ENCODE measurements at places on chromosomes 13 and 19. TPM values are rescaled to one million over a fixed set of nuclear protein-coding genes. Genes with fewer than 3 reads are reported as not detected.

DNA sequence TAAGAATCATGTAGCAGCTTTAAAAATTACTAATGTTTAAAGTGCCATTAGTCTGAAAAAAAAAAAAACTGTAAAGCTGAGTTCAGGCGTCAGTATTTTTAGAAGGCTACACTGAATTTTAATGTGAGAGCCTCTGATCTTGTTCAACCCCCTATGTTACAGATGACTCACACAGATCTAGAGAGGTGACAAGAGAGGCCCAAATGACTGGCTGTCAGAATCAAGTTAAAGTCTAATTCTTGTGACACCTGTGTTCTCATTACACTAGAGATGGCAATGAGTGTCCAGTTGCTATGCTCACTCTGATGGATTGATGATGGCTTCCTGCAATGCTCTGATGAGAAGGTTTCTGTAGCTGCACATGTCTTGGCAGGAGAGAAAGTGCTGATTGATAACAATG lies 203.5 kb upstream of the OBI1 start:
- H3K27me3 ChIP-seq, result no peaks in the 10 kb centered on the region
- H3K4me3 ChIP-seq, result no peak overlapping the region
- H3K4me1 ChIP-seq, result no peaks in the 10 kb centered on the region
- H3K27ac ChIP-seq, result no peak overlapping the region
- DNase-seq, result no peak

DNA sequence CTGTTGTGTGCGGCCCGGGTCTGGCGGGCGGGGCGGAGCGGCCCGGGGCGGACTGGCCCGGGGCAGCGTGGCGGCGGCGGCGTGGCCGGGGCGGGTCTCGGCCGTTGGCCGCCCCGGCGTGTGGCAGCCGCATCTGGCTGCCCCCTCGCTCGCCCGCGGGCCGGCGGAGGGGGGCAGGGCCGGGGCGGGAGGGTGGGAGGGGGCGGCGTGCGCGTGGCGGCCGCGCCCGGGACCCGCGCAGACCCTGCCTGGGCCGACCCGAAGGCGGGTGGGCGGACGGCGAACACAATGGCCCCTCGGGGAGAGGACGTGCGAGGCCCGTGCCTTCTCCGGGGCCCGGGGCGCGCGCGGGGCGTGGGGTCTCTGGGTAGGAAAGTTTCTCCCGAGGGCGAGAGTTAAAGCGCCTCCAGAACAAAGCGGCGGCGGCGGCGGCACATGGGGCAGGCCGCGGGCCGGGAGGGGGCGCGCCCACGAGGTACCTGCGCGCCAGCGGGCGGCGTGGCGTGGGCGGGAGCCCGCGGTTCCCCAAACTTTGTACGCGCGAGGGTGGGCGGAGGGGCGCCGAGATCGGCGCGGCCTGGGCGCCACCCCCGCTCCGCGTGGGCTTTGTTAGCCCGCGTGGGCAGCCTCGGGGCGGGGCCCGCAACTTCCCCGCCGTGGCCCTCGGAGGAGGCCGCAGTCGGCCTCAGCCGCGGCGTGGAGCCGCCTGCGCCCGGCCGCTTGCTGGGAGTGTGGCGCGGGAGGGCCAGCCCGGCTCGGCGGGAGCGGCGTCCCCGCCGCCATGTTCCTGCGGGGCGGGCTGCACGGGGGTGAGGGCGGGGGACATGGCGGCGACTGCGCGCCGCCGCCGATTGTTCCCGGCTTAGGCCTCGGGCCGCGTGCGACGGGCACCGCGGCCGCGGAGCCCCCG lies 764 bp downstream of the MIR17HG start:
- H3K4me3 ChIP-seq, result 0 out of 2 replicates have a peak overlapping the region, but pooled peaks have one; percentile 89
- H3K36me3 ChIP-seq, result peaks cover 19% of the 10 kb centered on the region
- peaks cover 31% of the 10 kb centered on the region for H3K4me1 ChIP-seq

GRCh38 chr13:82011355-82011754 lies 1670.4 kb upstream of the SPRY2 start:
- no peaks in the 10 kb centered on the region for H3K4me1 ChIP-seq
- no peak overlapping the region for H3K27ac ChIP-seq
- no peaks in the 10 kb centered on the region for H3K27me3 ChIP-seq
- DNase-seq, result no peak
- no peak overlapping the region for H3K4me3 ChIP-seq

DNA sequence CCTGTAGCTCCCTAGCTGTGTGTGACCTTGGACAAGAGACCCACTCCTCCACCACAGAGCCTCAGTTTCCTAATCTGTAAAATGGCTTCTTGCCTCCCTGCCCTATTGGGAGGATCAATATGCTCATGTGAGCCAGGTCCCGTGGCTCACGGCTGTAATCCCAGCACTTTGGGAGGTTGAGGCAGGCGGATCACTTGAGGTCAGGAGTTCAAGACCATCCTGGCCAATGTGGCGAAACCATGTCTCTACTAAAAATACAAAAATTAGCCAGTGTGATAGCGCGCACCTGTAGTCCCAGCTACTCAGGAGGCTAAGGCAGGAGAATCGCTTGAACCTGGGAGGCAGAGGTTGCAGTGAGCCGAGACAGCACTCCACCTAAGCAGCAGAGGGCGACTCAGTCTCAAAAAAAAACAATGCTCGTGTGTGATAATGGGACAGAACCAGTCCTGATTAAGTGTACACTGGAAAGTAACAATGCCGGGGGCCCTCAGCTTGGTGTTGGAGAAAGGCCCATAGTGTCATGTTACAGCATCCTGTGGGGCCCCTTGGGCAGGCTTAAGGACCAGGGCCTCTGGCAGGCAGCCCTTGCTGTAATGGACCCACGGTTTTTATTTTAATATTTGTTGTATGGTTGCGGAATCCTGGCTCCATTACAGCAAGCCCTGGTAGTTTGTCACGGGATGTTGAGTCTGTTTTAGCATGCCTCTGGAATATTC lies 6.8 kb downstream of the RPS11 start:
- H3K4me1 ChIP-seq, result peaks cover 8% of the 10 kb centered on the region
- no peak overlapping the region for H3K27ac ChIP-seq
- H3K27me3 ChIP-seq, result peaks cover 3% of the 10 kb centered on the region
- peak; percentile 55 for DNase-seq
- H3K4me3 ChIP-seq, result no peak overlapping the region

COMP gene
- total RNA-seq, result 6.9 TPM

DNA sequence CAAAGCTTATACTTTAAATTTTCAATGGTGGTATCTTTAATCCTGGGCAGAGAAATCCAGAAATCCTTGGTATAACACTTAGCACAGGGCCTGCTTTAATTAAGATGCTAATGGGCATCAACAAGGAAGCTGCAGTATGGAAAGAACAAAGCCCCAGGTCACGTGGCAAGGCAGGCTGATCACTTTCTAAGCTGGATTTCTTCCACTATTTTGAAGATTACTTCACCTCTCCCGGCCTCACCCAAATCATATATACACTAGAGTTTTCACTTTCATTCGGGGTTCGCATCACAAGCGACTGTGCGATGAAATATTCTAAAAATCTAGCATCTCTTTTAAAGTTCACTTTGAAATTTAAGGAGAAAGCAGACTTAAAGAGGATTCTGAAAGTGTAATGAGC lies 71.8 kb downstream of the STARD13 start:
- H3K27ac ChIP-seq, result peak overlapping the region; percentile 79
- DNase-seq, result no peak
- H3K4me1 ChIP-seq, result peaks cover 73% of the 10 kb centered on the region
- H3K27me3 ChIP-seq, result no peaks in the 10 kb centered on the region
- H3K4me3 ChIP-seq, result peak overlapping the region; percentile 82
- peaks cover 37% of the 10 kb centered on the region for H3K36me3 ChIP-seq

GRCh38 chr13:25692099-25692498 lies 320.3 kb downstream of the ATP8A2 start:
- no peak overlapping the region for H3K27ac ChIP-seq
- no peaks in the 10 kb centered on the region for H3K4me1 ChIP-seq
- H3K27me3 ChIP-seq, result peaks cover 2% of the 10 kb centered on the region

- DNase-seq, result no peak
- no peaks in the 10 kb centered on the region for H3K27me3 ChIP-seq
- H3K4me1 ChIP-seq, result peaks cover 22% of the 10 kb centered on the region
- no peak overlapping the region for H3K4me3 ChIP-seq
- peak overlapping the region; percentile 56 for H3K27ac ChIP-seq
- peaks cover 12% of the 10 kb centered on the region for H3K36me3 ChIP-seq
Observed at GRCh38 chr19:45515081-45515624, 7.9 kb downstream of the VASP start.

PPP6R1 gene
- 88.1 TPM for total RNA-seq

DNA sequence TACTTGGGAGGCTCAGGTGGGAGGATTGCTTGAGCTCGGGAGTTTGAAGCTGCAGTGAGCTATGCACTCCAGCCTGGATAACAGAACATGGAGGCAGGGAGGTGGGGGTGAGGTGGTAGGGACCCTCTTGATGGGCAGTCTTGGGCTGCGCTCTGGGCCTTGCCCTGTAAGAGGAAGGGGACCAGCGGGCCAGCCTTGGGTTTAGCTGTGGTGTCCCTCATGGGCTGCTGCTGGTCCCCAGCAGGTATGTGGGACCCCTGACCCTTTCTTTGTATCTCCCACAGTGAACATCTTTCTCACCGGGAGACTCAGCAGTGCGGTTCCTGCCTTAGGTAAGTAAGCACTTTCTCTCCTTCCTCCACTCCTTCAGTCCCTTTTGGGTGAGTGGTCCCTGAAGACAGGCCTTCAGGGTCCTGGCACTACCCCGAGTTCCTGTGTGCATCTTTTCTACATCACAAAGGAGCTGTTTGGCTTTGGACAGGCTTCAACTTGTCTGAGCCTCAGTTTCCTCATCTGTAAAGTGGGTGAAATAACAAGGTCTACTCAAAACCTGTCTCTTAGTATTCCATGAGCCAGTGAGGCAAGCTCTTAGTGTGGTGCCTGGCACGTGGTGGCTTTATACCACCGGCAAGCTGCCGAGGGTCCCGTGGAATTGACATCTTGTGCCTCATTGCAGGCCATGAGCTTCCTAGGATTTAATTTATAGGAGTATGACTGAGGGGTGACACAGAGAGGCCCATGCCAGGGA lies 2.5 kb downstream of the LRP3 start:
- peaks cover 15% of the 10 kb centered on the region for H3K27me3 ChIP-seq
- H3K36me3 ChIP-seq, result no peaks in the 10 kb centered on the region
- H3K27ac ChIP-seq, result no peak overlapping the region
- no peak overlapping the region for H3K4me3 ChIP-seq
- DNase-seq, result no peak

DNA sequence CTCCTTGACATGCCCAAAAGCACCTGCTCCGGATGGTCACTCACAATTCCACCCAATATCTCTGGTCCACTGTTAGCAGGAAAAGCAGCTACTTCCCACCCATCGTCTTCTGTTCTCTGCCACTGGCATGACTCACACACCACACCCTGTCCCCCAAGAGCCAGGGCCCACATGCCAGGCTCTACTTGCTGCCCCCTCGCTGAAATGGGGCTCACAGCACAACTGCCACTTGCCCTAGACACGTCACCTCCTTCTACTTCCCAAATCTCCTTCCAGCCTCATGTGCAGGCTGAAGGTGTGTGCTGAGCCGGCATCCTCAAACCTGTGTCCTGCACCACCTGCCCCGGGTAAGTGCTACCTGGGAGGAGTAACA lies 65.0 kb downstream of the TBC1D4 start:
- H3K4me1 ChIP-seq, result peaks cover 48% of the 10 kb centered on the region
- DNase-seq, result no peak
- peak overlapping the region; percentile 22 for H3K4me3 ChIP-seq

- peak overlapping the region; percentile 67 for H3K27ac ChIP-seq
- peaks cover 3% of the 10 kb centered on the region for H3K27me3 ChIP-seq
- peaks cover 39% of the 10 kb centered on the region for H3K4me1 ChIP-seq
- DNase-seq, result no peak
- H3K4me3 ChIP-seq, result peak overlapping the region; percentile 93
- H3K36me3 ChIP-seq, result peaks cover 9% of the 10 kb centered on the region
Observed at GRCh38 chr13:106534639-106535551, 567 bp downstream of the EFNB2 start.

DNA sequence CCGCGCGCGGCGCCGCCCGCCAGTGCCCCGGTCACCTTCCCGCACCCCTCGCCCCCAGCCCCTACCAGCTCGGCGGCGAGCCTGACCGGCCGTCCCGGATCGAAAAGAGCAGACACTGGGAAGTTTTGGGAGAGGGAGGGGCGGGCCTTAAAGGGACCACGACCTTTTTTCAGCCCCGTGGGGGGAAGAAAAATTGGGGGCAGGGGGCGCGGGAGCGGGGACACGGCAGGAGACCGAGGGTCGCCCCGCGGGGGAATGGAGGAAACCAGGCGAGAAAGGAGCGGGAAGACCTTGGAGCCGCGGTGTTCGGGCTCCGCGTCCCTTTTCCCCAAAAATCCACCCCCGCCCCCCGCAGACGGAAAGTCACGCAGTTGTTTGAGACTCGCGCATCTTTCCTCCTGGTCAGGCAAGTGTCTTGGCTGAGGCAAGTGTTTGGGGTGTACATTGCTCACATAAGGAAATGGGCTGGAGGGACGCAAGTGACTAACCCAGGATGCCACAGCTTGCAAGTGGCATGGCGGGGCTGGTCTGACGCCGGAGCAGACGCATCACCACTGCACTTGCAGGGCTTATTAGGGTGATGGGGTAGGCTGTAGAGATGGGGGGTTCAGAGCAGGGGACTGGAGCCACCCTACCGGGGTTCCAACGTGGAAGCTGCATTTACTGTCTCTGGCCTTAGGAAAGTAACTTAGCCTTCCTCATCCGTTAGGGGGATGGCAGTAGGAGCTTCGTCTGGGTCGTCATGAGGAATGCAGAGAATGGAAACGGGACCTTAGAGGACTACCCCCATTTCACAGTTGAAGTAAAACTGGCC lies 2.7 kb upstream of the HNRNPL start:
- H3K36me3 ChIP-seq, result peaks cover 17% of the 10 kb centered on the region
- H3K27ac ChIP-seq, result peak overlapping the region; percentile 99
- peaks cover 5% of the 10 kb centered on the region for H3K27me3 ChIP-seq
- H3K4me1 ChIP-seq, result peaks cover 37% of the 10 kb centered on the region
- peak; percentile 85 for DNase-seq

KIR2DL3 gene
- not detected for total RNA-seq

DNA sequence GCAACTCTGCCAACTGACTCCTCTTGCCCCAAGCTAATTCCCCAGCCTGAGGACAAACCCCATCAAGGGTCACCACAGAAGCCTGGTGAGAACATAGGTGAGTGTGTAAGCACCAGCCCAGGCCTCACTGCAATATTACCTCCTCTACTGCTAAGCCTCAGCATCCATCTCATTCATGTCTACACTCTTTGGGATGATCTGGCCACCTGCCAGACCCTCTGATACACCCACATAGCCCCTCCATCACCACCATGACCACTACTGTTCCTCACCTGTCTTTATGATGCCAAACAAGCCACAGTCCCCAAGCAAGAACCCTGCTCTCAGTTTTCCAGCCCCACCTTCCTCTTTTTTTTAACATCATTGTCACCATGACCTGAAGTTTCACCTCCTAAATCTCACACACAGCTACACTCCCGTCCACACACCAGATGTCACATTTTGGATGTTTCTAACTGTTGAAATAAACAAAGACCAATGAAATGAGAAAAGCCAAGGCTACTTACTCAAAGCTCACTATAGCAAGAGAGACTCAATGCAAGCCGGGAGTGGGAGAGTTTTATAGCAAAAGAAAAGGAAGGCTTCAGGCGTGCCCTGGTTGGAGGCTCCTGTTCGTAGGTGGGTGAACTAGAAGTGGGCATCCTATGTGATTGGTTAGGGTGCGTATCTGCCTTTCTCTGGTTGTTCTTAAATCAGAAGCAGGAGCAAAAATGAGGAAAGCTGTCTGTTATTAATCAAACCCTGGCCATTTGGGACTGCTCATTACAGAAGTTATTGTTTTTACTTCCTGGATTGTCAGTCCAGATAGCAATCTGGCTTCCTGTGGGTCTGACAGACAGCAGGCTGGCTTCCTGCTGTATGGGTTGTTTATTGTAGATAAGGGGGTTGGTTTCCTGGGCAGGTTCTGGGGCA lies 2.0 kb downstream of the ZNF792 start:
- H3K4me3 ChIP-seq, result peak overlapping the region; percentile 85
- H3K4me1 ChIP-seq, result peaks cover 43% of the 10 kb centered on the region
- H3K27ac ChIP-seq, result peak overlapping the region; percentile 81
- DNase-seq, result no peak
- H3K36me3 ChIP-seq, result peaks cover 36% of the 10 kb centered on the region
- peaks cover 4% of the 10 kb centered on the region for H3K27me3 ChIP-seq

Measured in HFFc6 (cell line).